ENCODE measurements at places on chromosomes 1 and 21.

- no peak for DNase-seq
Observed at GRCh38 chr1:180863158-180863775, 49.4 kb upstream of the KIAA1614 start.

DNA sequence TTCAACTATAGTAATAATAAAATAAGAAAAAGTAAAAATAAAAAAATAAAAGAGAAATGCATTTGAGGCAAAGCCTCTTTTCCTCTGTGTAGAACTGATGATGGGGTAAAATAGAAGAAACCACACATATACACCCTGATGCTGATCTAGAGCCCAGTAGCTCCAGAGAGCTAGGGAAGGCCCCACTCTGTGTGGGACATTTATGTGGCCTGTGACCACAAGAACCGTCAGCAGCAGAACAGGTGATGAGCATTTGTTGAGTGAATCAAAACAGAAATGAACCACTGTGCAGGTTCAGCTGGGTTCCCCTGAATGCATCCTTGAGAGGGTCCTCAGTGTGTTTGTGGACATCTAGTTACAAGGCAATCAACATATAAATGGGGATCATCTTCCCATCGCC is 221.8 kb upstream of the HOOK1 start:
- no peak for DNase-seq

- no peak for DNase-seq
Observed at GRCh38 chr1:39238476-39238875, 34.0 kb downstream of the MACF1 start.

DNA sequence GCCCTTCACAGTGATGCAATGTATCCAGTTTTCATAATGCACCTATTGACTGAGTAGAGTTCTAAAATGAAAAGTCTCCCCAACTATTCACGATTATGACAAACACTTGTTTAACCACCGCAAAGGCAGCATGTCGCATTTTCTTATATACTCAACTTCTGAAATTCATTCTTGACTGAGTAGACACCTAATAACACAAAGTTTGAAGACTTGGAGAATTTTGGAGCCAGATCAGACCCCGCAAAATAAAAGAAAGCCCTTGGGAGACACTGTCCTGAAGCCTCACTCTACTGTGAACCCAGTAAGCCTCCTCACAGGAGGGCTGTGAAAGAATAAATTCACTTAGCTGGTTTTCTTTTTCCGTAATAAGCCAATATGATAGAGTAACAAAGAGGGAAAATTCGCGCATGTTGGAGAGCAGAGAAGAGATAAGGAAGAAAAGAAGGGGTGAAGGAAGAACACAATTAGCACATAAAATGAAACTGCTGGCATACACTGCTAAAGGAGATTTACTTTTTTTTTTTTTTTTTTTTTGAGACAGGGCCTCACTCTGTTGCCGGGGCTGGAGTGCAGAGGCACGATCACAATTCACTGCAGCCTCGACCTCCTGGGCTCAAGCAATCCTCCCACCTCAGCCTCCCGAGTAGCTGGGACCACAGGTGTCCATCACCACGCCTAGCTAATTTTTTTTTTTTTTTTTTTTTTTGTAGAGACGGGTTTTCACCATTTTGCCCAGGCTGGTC is 492 bp upstream of the COLGALT2 start:
- DNase-seq, result no peak

DNA sequence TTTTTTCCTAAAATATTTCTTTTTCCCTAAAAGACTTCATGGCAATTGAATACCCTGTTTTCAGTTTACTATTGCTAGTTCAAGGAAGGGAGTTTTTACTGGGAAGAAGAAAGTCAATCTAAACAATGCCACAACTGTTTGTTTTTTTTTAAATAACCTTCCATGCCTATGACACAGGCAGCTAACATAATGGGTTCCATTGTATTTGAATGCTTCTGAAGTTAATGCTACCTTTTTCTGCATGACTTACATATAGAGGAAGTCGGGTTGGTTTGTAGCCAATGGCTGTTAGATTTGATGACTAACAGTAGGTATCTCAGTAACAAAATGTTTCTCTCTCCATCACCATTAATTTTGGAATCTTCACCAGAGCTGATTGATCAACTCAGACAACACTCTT is 134.0 kb downstream of the KIF26B start:
- no peak for DNase-seq

DNA sequence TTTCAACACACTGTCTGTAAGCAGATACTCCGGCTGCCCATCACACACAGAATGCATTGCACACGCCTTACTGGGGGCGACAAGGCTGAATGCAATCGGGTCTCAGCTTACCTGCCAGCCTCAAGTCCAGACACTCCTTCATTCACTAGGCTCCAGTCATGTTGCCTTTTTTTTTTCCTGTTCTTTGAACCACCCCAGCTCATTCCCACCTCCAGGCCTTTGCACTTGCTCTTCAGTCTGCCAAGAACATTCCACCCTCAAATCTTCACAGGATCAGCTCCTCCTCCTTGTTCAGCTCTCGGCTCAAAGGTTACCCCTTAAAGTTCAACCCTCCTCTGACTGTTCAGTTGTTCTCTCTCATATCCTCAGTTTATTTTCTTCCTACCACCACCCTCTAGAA is 181.9 kb upstream of the ESRRG start:
- no peak for DNase-seq

- no peak for DNase-seq
Observed at GRCh38 chr1:212648431-212648830, 39.9 kb downstream of the ATF3 start.

DNA sequence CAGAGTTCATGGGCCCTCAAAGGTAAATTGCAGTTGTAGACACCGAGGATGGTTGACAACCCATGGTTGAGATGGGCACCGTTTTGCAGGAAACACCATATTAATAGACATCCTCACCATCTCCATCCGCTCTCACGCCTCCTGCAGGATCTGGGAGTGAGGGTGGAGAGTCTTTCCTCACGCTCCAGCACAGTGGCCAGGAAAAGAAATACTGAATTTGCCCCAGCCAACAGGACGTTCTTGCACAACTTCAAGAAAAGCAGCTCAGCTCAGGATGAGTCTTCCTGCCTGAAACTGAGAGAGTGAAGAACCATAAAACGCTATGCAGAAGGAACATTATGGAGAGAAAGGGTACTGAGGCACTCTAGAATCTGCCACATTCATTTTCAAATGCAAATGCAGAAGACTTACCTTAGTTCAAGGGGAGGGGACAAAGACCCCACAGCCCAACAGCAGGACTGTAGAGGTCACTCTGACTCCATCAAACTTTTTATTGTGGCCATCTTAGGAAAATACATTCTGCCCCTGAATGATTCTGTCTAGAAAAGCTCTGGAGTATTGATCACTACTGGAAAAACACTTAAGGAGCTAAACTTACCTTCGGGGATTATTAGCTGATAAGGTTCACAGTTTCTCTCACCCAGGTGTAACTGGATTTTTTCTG is 9.3 kb downstream of the SLAMF8 start:
- no peak for DNase-seq

DNA sequence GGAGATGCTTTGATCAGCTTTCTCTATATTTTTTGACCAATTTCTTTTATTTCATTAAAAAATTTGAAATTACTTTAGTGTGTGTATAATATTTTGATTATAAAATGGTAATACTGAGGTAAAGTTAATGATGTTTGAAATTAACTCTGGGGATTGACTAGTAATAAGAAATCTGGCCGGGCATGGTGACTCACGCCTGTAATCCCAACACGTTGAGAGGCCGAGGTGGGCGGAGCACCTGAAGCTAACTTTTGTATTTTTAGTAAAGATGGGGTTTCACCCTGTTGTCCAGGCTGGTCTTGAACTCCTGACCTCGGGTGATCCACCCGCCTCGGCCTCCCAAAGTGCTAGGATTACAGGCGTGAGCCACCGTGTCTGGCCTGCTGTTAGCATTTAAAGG is 17.5 kb downstream of the SCP2 start:
- no peak for DNase-seq

GRCh38 chr1:185073725-185074124 is 28.4 kb downstream of the RNF2 start:
- DNase-seq, result no peak

DNA sequence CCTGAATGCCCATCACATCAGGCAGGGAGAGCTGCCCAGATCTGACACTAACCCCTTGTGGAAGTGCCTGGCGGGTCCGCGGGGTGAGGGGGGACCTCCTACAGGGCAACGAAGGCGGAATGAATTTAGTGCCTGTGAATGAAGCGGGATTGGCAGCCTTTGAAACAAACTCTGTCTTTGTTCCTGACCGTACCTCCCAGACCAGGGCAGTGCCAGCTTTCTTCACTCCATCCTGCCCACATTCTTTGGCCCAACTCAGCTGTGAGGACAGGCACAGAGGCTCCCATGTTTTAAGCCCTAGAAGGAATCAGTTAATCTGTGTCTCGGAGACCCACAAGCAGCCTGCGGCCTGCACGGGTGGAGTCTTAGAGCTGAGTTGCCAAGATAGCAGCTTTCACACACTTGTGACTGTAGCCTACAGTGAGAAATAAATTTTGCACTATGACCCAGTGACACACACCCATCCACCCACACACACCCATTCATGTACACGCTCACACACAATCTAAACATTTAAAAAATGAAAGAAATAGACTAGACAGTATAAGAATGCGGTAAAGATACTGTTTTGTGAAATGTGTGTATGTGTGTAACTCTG is 60.1 kb upstream of the USP24 start:
- DNase-seq, result no peak

GRCh38 chr1:79133774-79134364 is 127.3 kb upstream of the ADGRL4 start:
- DNase-seq, result no peak

DNA sequence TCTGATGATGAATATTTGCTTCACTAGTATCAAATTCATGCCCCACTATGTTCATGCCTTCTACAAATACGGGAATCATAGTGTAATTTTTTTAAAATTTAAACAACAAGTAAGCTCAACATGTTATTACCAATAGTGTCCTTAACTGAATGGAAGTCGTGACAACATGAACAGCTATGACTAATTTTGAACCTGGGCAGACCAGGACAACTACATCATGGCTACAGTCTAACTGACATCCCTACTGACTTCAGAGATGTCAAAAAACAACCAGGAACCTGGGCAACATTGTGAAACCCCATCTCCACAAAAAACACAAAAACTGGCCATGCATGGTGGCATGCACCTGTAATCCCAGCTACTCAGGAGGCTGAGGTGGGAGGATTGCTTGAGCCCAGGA is 33.5 kb upstream of the RAP1A start:
- DNase-seq, result no peak

DNA sequence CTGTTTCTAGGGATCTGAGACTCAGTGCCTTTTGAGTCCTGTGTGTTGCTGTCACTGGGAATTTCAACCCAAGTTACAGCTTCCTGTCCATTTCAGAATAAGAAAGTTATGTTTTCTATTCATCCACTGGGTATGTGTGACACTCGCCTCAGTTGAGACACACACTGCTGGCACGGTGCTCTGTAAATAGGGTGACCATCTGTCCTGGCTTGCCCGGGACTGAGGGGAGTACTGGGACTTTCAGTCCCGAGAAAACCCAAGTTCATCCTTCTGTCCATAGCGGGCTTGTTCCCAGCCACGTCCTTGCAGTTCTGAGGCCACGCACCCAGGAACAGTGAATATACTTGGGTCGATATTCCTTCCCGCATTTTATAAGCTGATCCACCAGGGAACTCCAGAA is 56.3 kb upstream of the DISP3 start:
- DNase-seq, result no peak

GRCh38 chr1:79005945-79006344 is 585 bp downstream of the ADGRL4 start:
- no peak for DNase-seq

- DNase-seq, result peak; percentile 46
Observed at GRCh38 chr1:204072931-204073836, at the start of gene SOX13. SOX13 (plus strand) TSS chr1:204073115; CDS start chr1:204112916, 39,801 bp downstream.

GRCh38 chr1:39696448-39696847 is 5.2 kb upstream of the HPCAL4 start:
- DNase-seq, result no peak

All from cortex of kidney (tissue), 1 donor.